Epithelial cell of esophagus (primary cell): ENCODE measurements at places on chromosomes 5 and 9.

- DNase-seq: no peak
These were observed 1655.8 kb downstream of the MAT2B start for GRCh38 chr5:165161204-165161603.

- no peak for DNase-seq
These were observed 100.9 kb downstream of the ARRDC3 start for GRCh38 chr5:91282210-91282609.

GRCh38 chr5:124538191-124538590, 208.2 kb downstream of the ZNF608 start:
- no peak for DNase-seq

- no peak for DNase-seq
These were observed 46.4 kb upstream of the CEP78 start for GRCh38 chr9:78189461-78189860.

- peak; percentile 42 for DNase-seq
These were observed at the start of gene HSDL2 for GRCh38 chr9:112380102-112380824. TSS of gene HSDL2 (plus strand) at chr9:112380108. CDS start at chr9:112380164, 56 bp downstream.

DNA sequence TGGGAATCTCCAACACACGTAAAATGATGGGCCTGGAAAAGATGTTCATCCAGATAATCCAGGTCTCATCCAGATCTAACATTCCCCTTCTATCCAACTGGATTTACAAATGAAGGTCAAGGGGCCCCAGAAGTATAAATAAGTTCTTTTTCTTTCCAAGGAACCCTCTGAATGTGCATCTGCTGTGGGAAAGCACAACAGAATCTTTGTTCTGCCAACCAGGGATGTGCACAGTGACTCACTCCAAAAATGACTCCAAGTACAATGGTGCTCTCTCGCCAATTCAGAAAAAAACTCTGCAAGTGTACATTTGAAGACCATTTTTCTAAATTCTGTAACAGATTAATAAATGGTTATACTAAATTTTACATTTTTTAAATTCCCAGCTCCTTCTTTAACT, 12.4 kb downstream of the RAPGEF6 start:
- DNase-seq: peak; percentile 16

DNA sequence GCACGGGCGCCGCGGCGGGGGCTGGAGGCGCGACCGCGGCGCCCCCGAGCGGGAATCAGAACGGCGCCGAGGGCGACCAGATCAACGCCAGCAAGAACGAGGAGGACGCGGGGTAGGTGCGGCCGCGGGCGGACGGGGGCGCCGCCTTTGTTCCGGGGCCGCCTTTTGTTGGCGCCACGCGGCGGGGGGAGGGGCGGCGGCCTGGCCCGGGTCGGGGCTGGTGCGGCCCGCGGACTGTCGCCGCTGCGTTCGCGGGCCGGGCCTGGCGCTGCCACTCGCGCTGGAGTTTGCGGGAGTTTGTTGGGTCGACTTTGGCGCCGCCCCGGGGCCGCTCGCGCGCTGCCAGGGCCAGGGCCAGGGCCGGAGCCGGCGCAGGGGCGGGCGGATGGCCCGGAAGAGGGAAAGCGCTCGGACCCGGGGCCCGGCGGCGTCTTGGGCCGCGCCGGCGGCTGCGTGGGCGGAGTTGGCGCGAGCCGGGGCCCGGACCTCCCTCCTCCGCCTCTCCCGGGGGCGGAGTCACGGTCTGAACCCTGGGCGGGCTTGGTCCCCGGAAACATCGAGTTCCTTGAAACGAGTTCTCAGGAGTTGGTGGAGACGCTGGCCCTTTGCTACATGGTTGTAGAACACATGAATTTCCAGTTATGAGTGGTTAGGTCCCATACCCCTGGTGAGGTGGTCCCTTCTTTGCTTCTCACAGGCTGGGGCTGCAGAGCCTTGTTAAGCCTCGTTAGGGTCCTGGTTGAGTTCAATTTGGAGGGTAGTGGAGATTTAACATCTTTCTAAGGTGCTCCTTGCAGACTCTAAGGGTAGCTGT, 809 bp downstream of the HNRNPAB start:
- DNase-seq: peak; percentile 80

- peak; percentile 37 for DNase-seq
These were observed 105.6 kb upstream of the ELL2 start for GRCh38 chr5:96067251-96067650.

DNA sequence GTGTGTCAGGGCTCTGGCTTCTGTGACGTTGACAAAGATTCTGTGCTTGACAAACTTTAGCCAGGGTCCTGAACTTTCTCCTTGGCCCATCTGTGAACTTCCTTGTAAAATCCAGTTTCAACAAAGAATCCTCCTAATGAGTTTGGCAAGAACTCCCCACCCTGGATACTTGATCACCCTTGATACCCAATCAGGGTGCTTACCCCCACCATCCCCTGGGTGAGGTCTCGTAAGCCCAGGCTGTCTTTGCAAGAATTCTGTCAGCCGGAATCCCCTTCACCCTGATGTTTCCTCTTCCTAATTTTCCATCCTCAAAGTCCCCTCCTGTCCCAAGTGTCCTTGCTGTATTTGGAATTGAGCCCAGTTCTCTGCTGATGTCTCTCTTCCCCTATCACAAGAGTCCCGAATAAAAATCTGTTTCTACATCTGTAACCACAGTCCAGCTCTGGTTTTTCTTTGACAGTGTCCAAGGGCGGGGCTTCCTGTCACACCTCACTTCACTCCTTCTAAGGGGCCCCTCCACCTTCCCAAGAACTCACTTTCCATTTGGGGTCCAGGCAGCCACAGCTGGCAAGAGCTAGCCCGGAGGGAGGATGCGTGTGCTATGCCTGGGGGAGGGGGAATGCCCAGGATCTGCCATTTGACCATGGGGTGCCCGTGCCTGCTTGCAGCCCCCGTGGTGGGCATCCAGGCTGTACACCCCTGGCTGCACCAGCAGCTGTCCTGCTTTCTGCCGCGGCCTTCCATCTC, 2.7 kb upstream of the CARD19 start:
- no peak for DNase-seq

- DNase-seq: peak; percentile 71
These were observed 470.5 kb downstream of the PLK2 start for GRCh38 chr5:57989378-57989777.

DNA sequence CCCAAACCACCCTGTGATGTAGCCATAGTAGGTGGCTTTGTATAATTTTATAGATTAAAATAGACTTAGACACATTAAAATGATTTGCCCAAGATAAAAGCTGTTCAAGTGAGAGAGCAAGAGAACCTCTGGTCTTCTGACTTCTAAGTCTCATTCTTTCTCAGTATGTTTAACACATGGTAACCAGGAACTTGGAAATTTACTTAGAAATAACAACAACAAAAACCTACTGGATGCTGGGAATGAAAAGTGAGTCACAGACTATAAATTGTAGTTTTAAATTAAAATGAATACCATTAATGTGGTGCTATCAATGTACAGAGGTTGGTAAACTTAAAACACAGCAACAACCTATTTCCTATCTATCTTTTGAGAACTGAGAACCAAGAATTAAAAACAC, 30.4 kb downstream of the HMGCR start:
- DNase-seq: no peak

GRCh38 chr5:174172152-174172551, 126.6 kb downstream of the NSG2 start:
- no peak for DNase-seq

GRCh38 chr5:143758015-143758414, 53.9 kb upstream of the HMHB1 start:
- no peak for DNase-seq

GRCh38 chr9:8259028-8259427, 459.4 kb upstream of the DMAC1 start:
- DNase-seq: no peak

DNA sequence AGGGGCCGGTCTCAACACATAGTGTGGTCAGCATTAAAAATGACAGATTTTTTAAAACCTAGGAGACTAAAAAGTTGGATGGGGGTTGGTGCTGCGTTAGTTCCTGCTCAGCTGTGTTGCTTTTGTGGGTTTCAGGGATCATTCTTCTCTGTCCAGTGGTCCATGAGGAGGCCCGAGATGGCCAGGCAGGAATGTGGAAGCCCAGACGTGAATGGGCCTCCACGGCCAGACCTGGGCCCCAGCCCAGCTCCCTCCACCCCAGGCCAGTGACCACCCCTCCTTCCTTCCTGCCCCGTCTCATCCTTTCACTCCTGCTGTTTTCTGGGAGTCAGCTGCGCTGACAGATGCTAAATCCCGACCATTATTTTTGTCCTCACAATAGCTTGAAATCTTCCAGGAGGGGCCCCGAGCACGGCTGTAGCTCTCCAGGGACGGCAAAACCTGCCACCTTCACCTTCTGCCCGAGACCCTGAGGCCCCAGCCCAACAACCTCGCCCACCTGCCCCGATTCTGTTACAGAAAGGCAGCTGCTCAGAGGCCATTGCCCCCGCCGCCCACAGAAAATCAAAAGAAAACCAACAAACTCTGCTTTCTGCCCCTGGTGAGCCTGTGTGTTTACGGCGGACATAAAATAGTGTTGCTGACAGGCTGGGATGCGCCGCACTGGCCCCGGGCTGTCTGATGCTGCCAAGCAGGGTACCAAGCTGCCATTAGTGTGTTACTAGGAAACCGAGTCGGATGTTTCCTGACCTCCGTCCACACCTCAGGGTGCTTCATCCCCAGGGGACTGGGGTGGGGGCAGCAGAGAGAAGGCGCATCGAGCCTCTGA, 83.7 kb upstream of the SARDH start:
- DNase-seq: no peak

DNA sequence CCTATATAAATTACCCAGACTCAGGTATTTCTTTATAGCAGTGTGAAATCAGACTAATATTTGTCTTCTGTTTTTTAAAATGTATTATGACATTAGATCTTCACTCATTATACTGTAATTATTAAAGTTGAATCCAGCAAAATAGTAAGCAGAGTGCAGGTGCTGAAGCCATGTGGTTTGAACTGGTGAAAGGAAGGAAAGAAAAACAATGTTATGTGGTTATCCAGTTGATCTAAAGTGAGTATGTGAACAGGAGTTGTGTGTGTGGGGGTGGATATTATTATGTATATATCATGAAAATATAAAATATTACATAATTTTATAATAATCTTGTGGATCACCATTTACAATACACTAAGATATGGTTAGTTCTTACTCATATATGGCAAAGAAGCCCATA, 593.7 kb downstream of the SEMA5A start:
- DNase-seq: no peak

GRCh38 chr5:109645707-109646192, 44.0 kb upstream of the MAN2A1 start:
- DNase-seq: no peak

DNA sequence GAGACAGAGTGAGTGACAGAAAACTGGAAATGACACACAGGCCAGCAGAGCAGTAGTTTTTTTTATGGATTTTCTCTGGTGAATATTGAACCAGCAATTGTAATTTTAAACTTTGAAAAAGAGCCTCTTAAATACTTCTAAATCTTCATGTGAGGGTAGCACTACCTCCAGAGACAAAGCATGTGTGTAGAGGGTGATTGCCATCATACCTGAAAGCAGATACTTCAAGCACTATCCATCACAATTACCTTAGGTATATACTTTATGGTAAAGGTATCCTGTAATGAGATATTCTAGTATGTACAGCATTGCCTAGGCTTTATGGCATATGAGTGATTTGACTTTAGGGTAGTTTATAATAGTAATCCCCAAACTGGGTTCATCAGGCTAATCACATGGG, 3.4 kb upstream of the EBF1 start:
- no peak for DNase-seq

- no peak for DNase-seq
These were observed 79.5 kb downstream of the RFX3 start for GRCh38 chr9:3446313-3446712.

- no peak for DNase-seq
These were observed 17.5 kb downstream of the IL9 start for GRCh38 chr5:135878156-135878620.

DNA sequence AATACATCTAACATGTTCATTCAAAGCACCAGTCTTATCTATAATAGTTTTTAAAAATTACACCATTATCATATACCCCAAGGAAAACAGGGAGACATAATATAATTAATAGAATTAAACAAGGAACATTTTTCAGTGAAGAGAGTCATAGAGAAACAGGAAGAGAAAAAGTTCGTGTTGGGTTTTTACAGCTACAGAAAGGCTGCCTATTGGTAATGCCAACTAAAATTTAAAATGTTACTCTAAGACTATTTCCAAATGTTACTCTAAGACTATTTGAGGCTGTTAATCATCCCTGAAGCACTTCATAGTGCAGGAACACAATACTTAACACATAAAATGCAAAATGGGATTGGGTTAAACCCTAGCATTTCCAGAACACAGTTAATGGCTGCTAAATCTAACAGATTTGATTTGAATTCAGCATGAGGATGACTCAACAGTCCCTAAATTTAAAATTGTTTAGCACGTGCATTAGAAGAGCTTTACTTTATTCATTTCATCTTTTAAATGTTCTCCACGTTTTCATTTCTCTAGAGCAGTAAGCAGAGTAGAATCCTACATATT, 54.5 kb downstream of the OXCT1 start:
- no peak for DNase-seq

DNA sequence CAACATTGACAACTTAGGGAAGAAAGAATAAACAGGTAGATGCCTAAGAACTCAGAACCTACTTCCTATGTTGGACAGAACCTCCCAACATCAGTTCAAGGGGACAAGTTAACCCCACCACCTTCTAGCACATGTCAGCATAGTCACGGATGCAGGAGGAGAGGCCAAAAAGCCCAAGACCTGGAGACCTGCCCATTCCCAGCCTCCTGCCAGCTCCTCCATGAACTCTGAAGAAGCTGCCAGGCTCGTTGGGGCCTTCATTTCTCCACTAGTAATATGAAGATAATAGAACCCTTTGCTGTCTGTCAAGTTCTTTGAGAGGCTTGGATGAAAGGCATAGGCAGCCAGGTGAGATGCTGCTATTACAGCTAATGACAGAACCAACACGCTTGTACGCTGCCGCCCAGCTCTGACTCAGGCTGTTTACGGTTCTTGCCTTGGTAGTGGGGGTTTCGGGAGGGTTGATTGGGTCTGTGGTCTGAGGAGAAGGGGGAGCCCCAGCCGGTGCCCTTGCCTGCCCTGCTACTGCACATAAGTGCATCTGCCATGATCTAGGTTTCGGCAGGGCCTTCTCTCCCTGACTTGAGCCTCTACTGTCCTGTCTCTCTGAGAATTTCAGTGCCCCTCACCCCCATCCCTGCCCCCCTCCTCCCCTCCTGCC, 82.2 kb downstream of the NRG2 start:
- no peak for DNase-seq
